ENCODE measurements at places on chromosomes 4 and X.

- no peak for DNase-seq
These were observed 1016.5 kb downstream of the SH3BGRL start for GRCh38 chrX:82218361-82218760.

DNA sequence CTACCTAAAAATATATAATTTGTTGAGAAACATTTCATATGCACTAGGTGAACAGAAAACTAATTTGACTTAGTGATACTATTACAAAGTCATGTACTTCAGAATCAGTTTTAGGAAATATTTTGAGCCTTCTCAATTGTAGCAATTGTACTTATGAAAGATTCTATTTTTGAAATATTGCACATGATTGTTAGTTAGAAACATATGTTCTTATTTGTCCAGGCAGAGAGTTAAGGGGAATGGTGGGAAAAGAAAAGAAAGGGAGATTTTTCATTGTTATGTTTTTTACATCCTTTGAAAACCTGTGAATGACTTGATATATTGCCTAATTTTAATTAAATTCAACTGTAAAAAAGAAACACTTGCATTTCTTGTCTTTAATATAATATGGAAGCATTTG, 66.0 kb downstream of the GLRB start:
- no peak for DNase-seq

DNA sequence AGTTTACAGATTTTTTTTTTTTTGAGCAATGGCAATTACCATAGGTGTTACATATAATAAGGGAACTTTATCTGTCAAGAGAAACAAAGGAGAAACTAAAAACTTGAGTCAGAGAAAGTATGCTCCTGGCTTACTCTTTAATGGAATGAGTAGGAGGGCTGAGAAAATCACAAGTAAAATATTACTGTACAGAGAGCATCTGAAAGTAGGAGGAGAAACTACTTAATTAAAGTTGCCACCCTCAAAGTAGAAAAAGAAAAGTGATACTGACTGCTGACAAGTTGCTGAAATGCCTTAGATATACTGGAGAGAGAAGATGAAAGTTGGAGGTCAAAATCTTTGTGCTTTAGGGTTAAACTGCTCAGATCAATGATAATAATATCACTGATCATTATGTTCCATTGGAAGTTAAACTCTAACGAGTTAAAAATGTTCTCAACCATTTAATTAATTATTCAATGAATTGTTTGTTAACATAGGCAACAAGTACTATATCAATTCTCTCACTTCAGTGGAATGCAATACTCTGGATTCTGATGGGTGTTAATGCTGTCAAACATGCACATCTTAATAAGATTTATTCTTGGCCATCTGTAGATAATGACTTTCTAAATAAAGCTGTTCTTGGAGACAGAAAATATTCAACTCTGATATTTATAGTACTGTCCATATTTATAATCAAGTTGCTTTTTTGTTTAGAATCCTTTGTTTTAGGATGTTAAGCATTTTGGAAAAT, 61.2 kb upstream of the CAMK2D start:
- DNase-seq = no peak

DNA sequence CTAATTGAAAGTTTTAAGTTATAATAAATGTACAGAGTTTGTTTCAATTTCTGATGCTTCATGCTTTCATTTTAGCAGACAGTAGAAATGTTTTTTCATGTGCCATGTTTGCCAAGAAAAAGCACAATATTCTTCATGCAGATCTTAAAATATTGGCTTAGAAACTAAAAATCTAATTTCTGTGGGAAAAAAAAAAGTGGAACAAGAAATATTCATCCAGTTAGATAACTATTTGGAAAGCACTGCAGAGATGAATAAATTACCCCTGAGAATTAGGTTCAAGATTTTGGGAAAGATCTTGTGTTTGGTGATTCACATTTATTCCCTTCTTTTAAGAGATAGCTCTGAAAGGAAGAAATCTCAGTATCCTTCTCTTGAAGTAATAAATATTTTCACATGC, 912.5 kb downstream of the C4orf33 start:
- no peak for DNase-seq

DNA sequence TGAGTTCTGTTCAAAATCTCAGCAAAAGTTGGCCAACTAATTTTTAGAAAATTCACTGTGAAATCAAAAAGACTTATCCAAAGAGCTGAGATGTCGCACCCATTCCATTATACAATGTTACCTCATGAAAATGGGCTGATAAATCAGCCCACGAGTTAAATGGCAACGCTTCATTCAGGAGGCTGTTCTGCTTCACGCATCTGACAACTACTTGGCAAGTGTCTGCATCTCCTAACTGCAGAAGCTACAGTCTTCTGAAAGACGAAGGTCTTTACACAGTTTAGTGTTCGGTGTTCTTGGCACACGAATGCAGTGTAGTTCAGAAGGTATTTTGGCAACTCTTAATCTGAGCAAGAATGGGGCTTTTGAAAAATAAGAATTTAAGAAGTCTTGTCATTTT, 166.6 kb upstream of the DKK2 start:
- DNase-seq = no peak

GRCh38 chr4:159279084-159279483, 176.2 kb downstream of the RAPGEF2 start:
- DNase-seq = no peak

DNA sequence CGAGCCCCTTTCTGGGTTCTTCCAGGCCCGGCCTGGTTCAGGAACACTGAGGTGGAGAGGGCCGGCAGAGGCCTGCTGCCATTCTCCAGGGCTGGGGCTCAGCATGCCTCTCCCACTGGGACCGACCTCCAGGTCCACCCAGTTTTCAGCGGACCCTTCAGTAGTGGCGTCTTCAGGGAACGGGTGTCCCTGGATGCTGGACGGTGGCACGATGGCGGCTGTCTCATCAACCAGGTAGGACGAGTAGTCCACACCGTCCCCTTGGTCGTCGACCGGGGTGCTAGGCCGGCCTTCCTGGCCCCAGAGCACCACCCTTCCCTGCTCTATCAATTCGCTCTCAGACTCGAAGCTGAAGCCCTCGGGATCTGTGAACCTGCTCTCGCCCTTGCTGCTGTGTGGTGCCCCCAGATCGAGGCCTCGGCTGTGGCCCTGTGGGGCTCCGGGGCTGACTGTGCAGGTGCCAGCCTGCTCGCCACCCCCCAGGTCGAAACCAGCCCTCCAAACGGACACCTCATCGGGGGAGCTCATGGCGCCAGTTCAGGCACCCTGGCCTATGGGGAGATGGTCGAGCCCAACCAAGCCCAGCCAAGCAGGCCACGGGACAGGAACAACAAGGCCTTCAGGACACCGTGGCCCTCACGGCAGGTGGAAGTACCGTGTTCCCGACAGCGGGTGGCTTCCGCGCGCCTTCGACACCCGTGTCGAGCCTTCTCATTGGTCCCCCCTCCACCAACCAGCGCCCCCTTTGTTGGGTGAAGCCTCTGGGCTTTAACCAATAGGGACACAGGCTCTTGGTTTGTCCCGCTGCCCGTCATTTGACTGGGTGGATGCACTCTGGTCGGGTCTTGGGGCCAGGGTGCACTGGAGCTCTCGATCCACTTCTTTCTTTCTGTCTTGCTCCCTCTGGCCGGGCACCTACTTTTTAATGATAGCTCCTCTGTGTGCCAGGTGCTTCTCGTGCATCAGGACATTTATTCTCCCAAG, 814 bp upstream of the LOC101059915 start:
- DNase-seq = no peak

- DNase-seq = no peak
These were observed 9.4 kb downstream of the CHST7 start for GRCh38 chrX:46582966-46583365.

- DNase-seq = no peak
These were observed 17.5 kb upstream of the CXorf66 start for GRCh38 chrX:139982856-139983255.

GRCh38 chr4:95068401-95068800, 310.6 kb downstream of the BMPR1B start:
- DNase-seq = no peak

GRCh38 chr4:31192341-31192740, 472.2 kb downstream of the PCDH7 start:
- DNase-seq = no peak

All from iPS DF 6.9 (cell line).